ENCODE measurements at places on chromosomes 4 and X. TPM values are rescaled to one million over a fixed set of nuclear protein-coding genes. Genes with fewer than 3 reads are reported as not detected.

DNA sequence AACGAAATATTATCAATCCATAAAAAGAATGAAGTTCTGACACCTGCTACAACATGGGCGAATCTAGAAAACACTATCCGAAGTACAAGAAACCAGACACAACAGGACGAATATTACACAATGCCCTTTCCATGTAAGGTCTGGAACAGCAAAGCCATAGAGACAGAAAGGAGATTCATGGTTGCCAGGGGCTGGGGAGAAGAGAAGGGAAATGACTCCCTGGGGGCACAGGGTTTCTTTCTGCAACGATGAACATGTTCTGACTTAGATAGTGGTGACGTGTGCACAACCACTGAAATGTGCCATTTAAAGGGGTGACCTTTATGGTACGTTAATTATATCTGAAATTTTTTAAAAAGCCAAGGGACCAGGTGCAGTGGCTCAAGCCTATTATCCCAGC lies 28.3 kb downstream of the GPR143 start:
- no peak for DNase-seq

- DNase-seq = no peak
Measured at GRCh38 chr4:56986192-56986591, 7.5 kb downstream of the POLR2B start.

- no peak for DNase-seq
Measured at GRCh38 chrX:13693341-13693961, 4.5 kb downstream of the RAB9A start.

DNA sequence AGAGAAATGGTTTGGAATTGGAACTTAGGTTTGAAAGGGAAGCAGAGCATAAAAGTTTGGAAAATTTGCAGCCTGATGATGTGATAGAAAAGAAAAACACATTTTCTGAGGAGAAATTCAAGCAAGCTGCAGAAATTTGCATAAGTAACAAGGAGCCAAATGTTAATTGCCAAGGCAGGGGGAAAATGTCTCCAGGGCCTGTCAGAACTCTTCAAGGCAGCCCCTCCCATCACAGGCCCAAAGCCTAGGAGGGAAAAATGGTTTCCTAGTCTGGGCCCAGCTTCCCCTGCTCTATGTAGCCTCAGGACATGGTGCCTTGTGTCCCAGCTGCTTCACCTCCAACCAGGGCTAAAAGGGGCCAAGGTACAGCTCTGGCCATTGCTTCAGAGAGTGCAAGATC lies 21.2 kb upstream of the DUSP21 start:
- DNase-seq = no peak

GRCh38 chr4:16725252-16725651 lies 173.2 kb downstream of the LDB2 start:
- DNase-seq = no peak

DNA sequence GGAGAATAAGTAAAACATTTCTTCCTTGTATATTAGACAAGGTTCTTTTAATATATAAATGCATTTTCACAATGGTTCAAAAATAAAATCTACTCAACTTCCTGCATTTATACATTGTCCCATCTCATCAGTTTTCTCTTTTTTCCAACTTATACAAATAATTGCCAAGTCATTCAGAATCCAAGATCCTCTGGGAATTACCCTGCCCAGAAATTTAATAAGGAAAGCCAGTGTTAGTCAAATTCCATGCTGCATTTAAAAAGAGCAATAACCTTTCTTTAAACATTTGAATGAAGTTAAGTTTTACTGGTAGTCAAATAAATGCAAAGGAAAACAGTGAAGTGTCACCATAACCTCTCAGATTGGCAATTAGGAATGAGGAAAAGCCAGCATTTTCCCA lies 357.9 kb downstream of the PPP3CA start:
- DNase-seq = no peak

- no peak for DNase-seq
Measured at GRCh38 chrX:7261672-7262332, 113.8 kb upstream of the PUDP start.

- DNase-seq = no peak
Measured at GRCh38 chr4:84110040-84110439, 389.1 kb downstream of the NKX6-1 start.

DNA sequence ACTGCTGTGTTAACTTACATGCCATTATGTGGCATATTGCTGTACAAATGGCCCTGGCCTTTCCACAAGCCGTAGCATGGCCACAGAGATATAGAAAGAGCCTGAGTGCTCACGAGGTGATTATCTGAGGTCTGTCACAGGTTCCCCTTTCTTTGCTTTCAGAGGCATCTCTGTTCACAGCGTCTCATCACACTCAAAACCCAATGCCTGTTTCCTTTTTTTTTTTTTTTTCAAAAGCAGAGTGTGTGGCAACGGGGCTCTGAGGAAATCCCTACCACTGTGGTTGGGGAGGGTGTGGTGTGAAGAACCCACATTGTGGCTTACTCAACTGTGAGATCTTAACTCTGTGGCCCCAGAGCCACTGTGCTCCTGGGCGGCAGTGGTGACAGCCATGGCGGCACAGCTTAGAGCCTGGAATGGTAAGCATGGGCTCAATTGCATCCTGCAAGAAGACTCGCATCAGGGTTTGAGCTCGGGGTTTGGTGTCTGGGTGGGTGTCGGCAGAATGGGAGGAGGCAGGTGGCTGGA lies 30.8 kb downstream of the RTL5 start:
- peak; percentile 86 for DNase-seq

DNA sequence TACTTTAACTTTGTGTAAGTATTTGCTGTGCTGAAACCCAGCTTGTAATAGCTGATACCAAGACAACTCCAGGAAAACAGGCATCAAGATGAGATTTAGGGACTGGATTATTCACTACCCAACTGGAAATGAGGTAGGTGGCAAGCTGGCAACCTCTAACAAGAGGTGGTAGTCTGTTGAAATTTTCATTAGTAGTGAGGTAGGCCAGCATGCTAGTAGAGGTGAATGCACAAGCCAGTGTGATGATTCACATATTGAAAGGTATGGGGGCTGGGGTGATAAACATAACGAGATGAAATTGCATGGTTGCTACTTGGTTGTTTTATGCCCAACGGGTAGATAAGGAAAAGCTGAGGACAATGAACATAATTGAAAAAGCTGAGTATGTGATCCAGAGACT lies 8.5 kb upstream of the TMPRSS11D start:
- no peak for DNase-seq

DNA sequence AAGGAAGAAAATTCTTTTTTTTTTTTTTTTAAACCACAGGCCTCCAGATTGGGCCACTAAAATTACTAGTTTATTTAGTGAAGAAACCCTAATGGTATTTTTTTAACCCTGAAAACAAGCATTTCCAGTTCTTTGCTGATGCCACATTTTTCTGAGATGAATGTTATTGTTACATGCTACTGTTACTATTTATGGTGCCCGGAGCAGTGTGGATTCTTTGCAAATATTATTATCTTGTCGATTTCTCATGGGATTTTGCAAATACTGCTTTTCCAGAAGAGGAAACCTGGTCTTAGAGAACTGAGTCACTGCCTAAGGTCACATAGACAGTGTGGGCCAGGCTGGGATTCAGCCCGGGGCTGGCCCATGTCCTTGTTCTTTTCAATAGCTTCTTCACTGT lies 8.7 kb upstream of the ALAS2 start:
- no peak for DNase-seq

- DNase-seq = no peak
Measured at GRCh38 chr4:111475001-111475400, 670.3 kb upstream of the FAM241A start.

DNA sequence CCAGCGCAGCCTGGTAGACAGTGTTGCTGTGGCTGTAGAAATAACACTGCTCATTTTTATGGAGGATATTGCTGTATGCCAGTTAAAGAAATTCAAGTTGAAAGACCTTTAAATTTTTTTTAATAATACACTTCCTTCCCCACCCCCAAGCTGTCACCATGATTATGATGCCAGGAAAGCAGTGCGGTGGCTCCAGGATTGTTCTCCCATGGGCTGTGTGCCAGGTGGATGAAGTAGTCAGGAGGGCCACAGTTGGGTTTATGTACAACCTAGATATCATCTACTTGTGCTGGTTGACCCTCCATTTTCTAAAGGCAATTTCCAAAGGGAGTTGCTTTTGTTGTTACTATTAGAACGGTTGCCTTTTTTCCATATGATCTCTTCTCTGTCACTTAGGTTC lies 136.6 kb downstream of the AFF1 start:
- DNase-seq = no peak

GRCh38 chr4:146159384-146160058 lies 16.0 kb upstream of the LSM6 start:
- DNase-seq = no peak

GRCh38 chrX:54928876-54929275 lies 8.3 kb downstream of the TRO start:
- no peak for DNase-seq

DNA sequence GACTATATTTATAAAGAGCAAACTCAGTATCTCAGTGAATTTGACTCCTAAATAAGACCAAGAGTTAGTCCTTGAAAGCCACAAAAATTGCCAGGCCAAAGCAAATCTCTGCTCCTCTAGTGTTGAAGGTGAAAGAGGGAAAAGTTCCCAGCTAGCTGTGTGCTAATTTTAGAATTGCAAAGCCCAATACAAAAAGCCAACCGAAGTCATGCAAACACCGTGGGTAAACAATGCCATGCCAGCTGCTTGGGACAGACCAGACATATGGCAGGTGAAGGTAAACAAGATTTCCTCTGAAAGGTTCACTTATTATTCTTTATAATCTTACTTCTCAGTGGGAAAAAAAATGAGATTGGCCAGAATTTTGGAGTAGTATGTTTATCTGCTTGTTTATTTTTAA lies 80.5 kb upstream of the LNX1 start:
- no peak for DNase-seq

DNA sequence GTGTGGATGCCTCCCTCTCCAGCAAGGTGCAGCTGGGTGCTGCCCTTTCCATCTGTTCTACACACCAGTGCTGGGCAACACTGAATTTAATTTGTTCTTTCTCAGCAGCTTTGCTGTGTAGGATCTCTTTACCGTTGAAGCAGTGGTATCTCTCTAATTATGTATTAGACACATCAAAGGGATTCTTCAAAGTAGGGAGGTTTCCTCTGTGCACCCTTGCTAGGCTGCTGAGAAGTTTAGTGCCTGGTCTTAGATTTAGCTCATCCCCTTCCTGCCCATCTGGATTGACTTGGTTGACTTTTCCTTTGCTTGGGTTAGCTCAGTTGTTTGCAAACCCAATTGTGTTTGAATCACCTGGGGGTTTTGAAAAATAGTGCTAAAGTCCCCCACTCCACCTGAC lies 27.8 kb upstream of the LDB2 start:
- no peak for DNase-seq

- no peak for DNase-seq
Measured at GRCh38 chrX:1430451-1430850, 22.3 kb downstream of the ASMTL start.

GRCh38 chr4:59630922-59631321 lies 1569.2 kb upstream of the ADGRL3 start:
- DNase-seq = no peak

GRCh38 chr4:6641164-6641970 lies 882 bp downstream of the MRFAP1 start:
- peak; percentile 57 for DNase-seq

DNA sequence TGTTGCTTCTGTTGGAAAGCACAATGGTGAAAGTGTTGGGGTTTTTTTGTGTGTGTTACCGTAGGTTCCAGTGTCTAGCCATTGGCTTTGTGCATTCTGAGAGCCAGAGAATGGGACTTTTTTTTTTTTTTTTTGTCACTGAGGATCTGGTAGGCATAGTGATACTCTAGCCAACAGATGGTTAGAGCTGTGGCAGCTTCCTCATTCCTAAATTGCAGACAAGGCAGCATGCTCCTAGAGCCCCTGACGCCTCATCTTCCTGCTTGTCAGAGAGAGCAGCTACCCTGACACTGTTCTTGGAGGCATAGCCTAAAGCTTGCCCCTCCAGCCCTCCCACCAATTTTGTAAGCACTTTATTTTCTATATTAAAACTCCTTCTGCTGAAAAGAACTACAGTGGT lies 27.0 kb downstream of the ARHGEF9 start:
- no peak for DNase-seq

DNA sequence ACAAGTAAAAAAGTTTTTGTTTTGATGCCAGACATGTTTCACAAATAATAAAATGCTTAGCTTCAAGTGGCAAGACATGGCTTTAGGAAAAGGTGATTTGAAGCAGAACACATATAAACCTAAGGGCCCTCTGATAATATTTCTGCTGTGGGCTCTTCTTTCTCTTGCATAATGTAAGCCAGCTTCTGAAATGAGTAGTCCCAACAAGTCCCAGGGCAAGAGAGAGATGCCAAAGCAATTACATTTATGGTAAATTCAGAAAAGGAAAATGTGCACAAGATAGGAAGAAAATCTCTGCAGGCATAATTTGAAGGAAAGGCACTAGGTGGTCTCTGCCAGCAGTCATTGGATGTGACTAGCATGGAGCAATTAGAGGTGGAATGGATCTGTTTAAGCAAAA lies 170.8 kb upstream of the GALNT7 start:
- DNase-seq = no peak

MAGEB2 gene
- total RNA-seq = not detected

ZFYVE28 gene
- 6.3 TPM for total RNA-seq

Data from activated CD8-positive, alpha-beta T cell treated with anti-CD3 and anti-CD28 coated beads, Interleukin-2, amount 10 ng/mL, durations not matched to agents 7 days and 5 days (primary cell).